ENCODE measurements at places on chromosomes 2 and 18.

DNA sequence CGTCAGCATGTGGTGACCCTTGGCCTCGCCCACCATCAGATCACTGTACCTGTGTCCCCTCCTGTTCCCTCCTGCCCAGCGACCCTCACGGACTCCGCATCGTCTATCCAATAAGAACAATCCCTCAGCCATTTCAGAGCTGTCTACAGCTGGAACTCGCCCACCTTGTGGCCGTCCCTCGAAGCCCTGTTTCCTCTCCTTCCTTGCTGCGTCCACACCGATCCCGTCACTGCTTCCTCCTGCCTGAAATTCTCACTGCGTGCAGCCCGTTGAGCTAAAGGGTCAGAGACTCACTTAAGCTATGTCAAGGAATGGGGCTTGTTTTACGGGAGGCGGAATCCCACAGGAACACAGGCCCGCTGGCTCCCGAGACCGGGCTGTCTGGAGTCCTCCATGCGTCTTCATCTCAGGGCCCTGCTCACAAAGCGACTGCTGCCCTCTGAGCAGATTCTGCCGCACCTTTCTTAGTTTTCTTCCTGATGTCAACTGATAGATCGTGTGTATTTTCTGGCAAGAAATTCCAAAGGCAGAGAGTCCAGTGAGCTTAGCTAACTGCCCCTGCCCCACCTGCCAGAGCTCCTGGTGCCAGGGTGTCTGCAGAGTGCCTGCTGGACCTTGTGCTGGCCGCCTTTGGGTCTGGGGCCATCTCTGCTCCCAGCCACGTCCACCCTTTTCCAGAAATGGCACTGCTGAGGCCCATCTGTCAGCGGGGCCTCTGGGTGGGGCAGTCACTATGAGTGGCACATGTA is 35.3 kb downstream of the KLHL29 start:
- no peak for DNase-seq

DNA sequence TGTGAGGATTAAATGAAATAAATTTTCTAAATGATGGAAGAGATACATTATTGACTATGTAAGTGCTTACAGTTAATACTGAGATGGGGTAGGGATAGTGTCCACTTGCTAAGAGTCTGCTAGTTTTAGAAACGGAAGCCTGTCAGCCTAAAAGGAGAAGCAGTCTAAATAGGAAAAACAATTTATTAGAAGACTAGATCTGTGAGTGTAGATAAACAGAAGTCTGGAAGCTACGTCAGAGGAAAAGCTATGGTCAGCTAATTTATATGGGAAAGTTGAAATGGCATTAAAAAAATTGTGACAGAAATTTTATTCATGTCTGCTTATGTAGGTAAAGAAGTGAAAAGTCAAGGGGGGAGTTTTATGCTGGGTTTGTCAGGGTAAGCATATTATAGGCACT is 1338.4 kb upstream of the CHAC2 start:
- no peak for DNase-seq

GRCh38 chr2:236452238-236452637 is 117.4 kb upstream of the ACKR3 start:
- no peak for DNase-seq

DNA sequence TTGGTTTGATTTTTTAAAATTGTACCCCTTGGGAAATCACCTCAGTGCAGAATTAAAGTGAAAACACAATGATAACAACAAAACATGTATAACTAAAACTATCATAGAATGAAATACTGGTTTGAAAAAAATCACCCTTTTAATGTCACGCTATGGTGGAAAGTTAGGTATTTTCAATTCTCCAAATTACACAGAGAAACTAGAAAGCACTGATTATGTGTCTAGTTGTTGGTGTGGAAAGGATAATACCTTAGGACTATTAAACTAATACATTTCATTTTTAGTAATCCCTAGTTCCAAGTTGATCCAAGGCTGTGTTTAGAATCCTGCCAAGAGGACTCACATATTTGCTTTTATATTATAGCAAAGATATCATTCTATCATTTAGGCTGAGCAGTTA is 71.2 kb downstream of the NUP35 start:
- DNase-seq, result no peak

- DNase-seq, result no peak
These were observed 8.7 kb upstream of the BIN1 start for GRCh38 chr2:127115471-127116199.

GRCh38 chr2:12661489-12661888 is 55.2 kb upstream of the TRIB2 start:
- DNase-seq, result no peak

- DNase-seq, result no peak
These were observed 251.5 kb downstream of the TXNL1 start for GRCh38 chr18:56386856-56387255.

- DNase-seq, result no peak
These were observed 36.3 kb downstream of the MOGAT1 start for GRCh38 chr2:222707689-222708273.

- no peak for DNase-seq
These were observed 4.2 kb upstream of the MEIS1 start for GRCh38 chr2:66430505-66431273.

DNA sequence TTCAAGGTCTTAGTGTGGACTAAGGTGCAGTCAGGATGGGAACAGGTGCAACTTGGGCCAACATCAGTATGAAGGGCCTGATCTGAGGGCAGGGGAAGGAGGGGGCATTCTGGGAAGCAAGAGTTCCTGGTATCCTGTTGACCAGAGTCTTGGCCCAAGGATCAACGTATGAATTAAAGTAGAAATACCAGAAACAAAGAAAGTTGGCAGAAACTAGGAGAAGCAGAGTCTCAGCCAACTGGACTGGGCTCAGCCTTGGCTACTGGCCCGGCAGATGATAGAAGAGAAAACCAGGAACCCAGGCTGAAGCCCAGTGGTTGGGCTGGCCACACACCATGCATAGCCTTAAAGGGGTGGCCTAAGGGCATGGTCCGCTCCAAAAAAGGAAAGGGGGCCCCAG is 2.3 kb downstream of the CETN1 start:
- no peak for DNase-seq

DNA sequence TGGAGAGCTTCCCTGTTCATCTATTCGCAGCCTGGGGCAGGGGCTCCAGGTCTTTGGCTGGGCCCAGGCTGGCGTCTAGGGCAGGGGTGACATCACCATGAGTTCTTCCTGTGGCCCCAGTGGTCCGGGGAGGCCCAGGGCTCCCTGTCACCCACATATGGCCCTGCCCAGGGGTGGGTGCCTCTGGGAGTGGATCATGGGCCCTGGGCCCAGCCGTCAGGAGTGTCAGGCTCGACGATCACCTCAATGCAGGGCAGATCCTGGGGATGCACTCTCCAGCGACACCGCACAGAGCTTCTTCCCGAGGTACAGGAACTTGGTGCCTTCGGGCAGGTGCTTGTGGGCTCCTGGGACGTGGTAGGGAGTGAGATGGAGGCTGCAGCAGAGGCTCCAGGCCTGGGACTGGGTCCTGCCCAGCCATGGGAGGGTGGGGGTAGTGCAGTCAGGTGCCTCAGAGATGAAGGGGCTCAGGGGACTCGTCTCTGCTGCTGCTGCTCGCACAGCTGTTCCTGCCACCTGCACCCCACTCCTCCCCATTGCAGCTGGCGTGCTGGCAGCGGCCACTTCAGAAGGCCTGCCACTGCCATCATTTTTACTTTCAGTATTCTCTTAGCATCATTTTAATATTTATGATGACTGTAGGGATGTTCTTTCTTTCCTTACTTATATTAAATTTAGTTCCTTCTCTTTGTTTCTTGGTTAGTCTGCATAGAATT is 196.0 kb upstream of the VRK2 start:
- no peak for DNase-seq

DNA sequence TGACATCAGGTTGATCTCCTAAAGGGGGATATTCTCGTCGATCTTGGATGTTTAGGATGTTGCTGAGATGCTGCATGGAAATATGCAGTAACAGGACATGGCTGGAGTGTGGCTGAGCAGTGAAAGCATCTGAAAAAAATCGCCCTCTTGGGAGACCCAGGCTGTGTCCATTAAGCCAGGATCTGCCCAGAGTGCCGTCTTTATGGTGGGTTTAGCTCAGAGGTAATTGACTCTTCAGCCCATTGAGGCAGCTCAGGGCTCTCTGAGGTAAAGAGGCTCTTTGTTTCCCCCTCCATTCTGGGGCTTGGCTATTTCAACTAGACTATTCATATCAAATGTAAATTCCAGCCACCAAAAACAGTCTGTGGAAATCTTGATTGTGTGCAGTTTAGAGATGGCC is 26.5 kb downstream of the OSBPL6 start:
- no peak for DNase-seq

GRCh38 chr2:12273111-12273510 is 443.6 kb upstream of the TRIB2 start:
- no peak for DNase-seq

GRCh38 chr2:6855860-6856547 is 9.7 kb downstream of the CMPK2 start:
- DNase-seq, result no peak

DNA sequence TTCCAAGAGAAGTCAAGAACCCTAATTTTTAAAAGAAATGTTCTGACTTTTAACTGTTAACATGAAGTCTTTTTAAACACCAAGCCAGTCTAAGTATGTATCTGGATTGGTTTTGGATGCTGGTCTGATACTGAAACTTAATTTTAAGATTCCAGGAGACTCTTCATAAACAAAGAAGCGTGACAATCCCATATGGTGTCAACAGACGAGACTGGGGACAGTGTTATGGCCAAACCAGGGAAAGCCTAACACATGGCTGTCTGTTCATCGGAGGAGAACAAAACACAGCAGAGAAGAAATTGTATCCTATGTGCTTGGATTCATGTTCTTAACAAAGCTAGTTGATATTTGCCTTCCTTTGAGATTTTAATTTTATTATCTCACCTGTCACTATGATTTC is 80.5 kb upstream of the UPP2 start:
- no peak for DNase-seq

DNA sequence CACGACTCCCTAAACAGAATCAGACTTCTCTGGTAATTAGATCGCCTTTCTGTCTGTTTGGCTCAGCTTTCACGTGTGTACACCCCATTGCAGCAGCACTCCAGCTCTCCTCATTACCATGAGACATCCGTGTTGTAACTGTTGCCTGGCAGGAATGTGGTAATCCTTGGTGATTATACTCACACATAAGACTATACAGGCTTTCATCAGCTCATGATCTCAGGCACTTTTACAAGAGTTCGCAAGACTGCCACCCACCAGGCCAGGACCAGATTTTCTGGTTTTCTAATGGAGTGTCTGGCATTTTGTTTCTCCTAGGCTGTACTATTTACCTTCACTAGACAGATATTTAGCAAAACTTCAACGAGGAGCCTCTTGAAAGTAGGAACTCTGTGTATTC is 50.2 kb downstream of the ACVR1 start:
- no peak for DNase-seq

All from vagina (tissue), 2 donors.